ENCODE measurements at places on chromosomes 11 and 22.

GRCh38 chr11:131591051-131591461 lies 220.6 kb downstream of the NTM start:
- no peak for DNase-seq

DNA sequence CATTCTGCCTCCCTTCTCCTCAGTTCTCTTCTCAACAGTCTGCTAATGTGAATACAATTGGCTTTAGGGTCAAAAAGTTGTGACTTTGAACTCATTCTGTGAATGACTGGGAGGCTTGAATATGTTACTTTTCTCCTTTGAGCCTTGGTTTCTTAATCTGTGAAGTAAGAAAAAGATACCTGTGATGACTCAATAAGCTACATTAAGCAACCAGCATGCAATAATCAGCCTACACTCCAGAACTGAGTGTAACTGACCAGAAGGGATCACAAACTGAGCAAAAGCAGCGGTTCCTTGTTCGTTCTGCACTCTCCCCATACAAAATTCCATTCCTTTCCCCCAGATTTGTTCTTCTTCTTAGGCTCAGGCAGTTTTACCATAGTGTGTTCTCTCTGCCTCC lies 23.4 kb downstream of the ZNF202 start:
- no peak for DNase-seq

GRCh38 chr22:24189249-24190158 lies 8.2 kb downstream of the SUSD2 start:
- peak; percentile 43 for DNase-seq

- DNase-seq, result no peak
Measured at GRCh38 chr22:30882184-30882717, 86.3 kb downstream of the MORC2 start.

- DNase-seq, result no peak
Measured at GRCh38 chr11:86990515-86990914, 35.3 kb upstream of the FZD4 start.

- no peak for DNase-seq
Measured at GRCh38 chr11:11520231-11521015, 101.4 kb downstream of the GALNT18 start.

GRCh38 chr11:13966486-13966885 lies 4.0 kb downstream of the SPON1 start:
- DNase-seq, result no peak

DNA sequence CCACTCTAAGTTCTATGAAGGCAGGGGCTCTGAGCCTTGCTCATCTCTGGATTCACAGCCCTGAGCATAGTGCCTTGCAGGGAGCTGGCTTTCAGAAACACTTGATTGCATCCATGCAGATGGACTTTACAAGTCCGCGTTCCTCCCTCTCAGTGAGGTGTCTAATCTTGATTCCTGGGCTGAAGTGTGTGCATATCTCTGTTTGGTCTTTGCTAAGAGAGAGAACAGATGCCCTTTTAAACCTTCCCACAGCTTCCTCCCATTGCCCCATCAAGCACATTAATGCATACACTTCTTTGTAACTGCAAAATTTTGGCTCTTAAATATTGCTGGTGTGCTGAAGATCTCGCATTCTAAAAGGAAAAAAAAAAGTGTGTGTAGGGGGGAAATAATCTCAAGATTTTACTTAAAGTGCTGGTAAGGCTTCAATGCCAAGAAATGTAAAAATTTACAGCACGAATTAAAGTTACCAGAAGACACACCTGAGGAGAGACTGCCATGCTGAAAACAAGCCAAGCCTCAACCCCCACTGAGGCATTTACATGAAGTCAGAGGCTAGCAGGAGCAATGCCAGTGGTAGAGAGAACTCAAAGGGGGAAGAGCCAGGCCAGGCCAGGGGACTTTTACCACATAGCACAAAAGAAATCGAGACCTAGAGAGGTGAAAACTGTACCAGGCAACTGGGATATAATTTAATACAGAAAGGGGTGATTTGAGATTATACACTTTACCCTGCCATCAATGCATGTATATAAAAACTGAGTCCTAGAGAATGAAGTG lies 492.1 kb downstream of the SOX6 start:
- DNase-seq, result no peak

DNA sequence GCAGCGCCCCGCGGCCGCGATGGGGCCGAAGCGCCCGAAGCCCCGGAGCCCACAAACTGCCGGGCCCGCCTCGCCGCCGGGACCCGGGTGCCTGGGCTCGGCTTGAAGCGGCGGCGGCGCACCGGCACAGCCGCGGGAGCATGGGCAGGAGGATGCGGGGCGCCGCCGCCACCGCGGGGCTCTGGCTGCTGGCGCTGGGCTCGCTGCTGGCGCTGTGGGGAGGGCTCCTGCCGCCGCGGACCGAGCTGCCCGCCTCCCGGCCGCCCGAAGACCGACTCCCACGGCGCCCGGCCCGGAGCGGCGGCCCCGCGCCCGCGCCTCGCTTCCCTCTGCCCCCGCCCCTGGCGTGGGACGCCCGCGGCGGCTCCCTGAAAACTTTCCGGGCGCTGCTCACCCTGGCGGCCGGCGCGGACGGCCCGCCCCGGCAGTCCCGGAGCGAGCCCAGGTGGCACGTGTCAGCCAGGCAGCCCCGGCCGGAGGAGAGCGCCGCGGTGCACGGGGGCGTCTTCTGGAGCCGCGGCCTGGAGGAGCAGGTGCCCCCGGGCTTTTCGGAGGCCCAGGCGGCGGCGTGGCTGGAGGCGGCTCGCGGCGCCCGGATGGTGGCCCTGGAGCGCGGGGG lies 346 bp downstream of the FJX1 start:
- no peak for DNase-seq

DNA sequence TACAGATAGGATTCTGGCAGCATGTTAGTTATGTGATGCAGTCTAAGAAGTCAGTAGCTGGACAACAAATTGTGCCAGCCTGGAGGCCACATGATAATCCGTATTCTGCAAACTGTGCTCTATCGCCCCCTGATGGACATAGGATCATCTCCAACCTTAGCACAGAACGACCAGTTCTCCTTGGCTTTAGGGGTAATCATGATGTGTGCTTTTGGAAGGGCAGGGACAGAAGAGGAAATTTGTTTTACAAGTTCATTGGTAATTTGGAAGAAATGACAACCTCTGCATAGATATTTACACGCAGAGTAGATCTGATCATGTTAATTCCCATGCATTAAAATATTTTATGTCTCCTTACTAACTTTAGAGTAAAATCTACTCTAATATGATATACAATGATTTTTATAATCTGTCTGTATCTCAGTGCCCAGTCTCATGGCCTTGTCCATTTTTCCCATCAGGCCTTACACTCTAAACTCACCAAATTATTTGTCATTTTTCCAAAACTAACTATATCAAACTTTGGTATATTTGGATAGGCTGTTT lies 12.1 kb downstream of the OR10D3 start:
- no peak for DNase-seq

DNA sequence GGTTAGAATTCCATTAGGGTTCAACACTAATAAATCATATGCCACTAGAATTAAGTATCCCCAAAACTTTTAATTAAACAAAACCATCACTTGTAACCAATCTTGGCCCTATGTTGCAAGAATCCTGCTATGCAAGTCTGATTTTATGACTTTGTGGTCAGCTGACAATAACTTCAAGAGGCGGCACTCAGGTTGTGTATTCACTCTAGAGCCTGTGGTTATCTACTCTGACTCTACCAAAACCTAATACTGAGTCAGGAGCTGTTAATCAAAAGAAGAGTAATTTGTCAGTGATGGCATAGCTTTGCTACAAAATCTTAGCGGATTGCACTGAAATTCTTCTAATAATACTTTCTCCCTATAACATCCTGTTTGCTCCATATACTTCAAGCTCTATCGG lies 253.7 kb downstream of the AASDHPPT start:
- no peak for DNase-seq

DNA sequence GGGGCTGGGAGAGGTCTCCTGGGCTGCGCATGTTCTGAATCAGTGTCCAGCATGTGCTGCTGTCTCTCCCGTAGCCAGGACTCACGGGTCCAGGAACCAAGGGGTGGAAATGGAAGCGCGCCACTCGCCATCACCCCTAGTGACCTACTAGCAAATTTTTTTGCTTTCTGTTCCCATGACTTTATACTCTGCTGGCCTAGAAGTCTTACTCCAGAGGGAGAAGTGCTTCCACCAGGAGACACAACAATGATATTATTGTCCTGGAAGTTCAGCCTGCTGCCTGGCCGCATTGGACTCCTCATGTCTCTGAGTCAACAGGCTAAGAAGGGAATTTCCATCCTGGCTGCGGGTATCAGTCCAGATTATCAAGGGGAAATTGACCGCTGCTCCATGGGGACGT lies 729.7 kb downstream of the BRD1 start:
- DNase-seq, result no peak

DNA sequence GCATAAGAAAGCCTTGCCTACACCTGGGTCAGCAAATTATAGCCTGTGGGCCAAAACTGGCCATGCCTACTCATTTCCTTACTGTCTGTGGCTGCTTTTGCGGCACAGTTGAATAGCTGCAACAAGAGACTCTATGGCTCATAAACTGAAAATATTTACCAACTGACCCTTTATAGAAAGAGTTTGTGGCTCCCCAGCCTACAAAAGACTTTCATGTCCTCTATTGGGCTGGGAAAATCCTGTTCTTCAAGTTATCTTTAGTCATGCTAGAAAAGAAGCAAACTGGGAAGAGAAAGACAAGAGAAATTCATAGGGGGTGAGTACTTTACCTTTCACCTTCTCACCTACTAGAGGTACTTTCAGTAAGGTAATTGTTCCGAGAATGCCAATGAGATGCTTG lies 175.1 kb downstream of the SWAP70 start:
- no peak for DNase-seq

DNA sequence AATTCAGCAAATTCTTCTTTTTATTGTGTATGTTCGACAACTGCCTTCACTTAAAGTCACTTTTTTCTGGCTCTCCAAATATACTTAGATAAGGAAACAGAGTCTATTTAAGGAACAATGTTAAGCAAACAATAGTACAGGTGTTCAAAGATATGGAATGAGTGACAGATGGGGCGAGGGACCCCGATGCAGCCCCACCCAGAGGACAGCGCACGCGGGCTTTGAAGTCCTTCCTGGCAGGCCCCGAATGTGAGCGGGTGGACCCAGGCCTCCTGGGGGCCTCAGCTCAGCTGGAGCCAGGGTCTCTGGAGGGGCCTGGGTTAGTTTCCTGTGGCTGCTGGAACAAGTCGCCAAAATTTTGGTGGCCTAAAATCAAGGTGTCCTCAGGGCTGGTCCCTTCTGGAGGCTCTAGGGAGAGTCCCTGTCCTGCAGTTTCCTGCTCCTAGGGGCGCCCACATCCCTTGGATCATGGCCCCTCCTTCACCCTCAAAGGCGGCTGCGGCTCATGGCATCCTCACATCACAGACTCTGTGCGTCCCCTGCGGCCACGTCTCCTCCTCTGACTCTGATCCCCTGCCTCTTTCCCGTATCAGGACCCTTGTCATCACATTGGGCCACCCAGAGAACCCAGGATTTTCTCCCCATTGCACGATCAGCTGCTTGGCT lies 40.6 kb upstream of the KCNQ1OT1 start:
- DNase-seq, result no peak

DNA sequence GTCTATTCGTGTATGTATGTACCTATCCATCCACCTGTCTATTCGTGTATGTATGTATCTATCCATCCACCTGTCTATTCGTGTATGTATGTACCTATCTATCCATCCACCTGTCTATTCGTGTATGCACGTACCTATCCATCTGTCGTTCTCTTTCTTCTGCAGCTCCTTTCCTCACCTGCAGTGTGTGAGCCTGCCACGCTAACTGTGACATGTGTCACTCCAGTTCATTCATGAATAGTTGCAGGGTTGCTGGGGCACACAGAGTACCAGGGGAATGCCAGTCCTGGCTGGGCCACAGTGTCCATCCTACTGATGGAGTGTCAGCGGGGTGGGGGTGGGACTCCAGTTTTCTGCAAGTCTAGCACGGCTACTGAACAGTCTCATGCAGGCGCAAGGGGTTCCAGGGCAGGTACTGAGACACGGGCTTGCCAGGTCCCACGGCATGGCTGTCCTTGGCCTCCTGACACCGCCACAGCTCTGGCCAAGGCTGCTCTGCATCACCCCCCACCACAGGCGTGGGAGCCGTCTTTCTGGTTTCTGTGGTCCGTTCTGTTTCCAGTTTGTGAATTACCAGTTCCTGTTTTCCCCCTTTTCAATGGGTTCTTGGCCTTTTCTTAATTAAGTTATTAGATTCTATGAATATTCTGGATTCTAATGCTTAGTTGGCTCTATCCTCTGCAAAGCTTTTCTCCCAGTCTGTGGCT lies 88.8 kb upstream of the CLDN5 start:
- no peak for DNase-seq

GRCh38 chr22:39518144-39518786 lies 2.1 kb upstream of the ATF4 start:
- no peak for DNase-seq

GRCh38 chr11:15471895-15472799 lies 357.4 kb downstream of the INSC start:
- no peak for DNase-seq

DNA sequence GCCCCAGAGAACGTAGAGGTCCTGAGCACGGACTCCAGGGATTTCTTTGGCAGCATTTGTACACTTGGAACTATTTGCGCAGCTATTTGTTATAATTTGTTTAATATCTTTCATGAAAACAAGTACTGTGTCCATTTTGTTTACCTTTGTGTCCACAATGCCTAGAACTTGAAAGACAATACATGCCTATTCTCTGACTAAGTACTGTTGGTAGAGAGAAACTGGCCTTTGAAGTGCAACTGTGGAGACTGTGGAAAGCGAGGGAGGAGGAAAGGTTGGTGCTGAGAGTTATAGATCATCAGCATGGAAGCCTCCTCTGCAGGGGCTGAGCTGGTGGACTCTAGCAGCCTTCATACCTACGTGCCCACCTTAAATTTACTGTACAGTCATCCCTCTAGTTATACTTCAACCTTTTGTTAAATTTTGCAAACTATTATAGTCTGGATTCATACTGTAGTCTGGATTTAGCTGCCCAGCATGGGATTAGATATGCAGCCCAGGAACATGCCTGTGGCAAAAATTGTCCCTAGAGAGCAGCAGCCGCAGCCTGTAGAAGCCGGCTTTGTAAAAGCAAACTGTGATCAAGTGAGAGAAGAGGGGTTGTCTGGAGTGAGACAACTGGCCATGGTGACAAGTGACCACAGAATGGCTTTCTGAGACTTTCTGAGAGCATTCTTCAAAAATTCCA lies 24.2 kb upstream of the YAP1 start:
- DNase-seq, result no peak

GRCh38 chr11:73969991-73970800 lies 12.4 kb downstream of the UCP2 start:
- no peak for DNase-seq

DNA sequence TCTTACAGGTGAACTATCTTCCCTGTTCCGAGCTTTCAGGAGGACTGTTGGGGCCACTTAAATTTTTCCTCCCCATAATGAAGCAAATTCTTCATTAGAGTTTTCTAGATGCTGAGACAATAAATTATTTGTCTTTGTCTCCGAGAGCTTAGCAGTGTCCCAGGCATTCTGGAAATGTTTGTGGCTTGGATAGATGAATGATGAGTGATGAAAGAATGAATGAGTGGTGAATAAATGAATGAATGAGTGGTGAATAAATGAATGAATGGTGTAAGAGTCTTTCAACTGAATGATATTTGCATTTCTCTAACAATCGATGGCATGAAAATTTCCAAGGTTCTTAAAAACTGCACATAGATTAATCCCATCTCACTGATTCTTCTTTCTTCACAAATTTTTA lies 52.8 kb downstream of the AHNAK start:
- DNase-seq, result no peak

All from T1000 (cell line).